ENCODE measurements at places on chromosomes 13 and 19. TPM values are rescaled to one million over a fixed set of nuclear protein-coding genes. Genes with fewer than 3 reads are reported as not detected.

DNA sequence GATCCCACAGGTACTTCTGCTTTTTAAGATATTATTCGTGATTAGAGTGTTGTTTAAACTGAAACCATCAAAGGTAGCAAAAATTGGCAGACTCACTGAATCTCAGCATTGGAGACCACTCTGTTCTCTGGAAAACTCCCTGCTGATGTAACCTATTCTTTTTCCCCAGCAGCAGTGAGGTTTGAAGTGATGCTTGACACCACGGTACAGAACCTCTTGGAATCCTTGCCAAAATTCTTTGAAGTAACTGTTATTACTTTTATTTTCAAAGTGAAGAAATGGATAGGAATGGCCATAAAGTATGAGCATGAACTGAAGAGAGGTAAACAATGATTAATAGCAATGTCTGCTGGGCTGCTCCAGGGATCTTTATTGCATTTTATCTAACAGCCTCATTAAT, 66.4 kb upstream of the KL start:
- DNase-seq, result no peak

DNA sequence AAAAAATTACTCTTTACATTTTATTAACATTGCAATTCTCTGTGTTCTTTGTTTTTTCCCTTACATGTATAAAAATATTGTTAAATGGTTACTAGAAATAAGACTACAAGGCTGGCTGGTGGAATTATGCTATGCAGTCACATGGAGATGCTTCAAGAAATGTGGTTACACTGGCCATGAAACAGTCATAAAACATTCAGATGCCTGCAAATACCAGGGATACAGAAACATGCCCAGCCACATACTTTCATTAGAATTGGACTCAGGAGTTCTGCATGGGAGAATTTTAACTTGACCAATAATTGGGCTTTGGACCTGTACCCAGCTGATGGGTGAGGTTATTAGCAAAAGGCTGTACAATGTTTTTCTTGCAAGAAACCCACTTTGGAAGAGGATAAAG, 1407.7 kb upstream of the SLC10A2 start:
- DNase-seq, result no peak

DNA sequence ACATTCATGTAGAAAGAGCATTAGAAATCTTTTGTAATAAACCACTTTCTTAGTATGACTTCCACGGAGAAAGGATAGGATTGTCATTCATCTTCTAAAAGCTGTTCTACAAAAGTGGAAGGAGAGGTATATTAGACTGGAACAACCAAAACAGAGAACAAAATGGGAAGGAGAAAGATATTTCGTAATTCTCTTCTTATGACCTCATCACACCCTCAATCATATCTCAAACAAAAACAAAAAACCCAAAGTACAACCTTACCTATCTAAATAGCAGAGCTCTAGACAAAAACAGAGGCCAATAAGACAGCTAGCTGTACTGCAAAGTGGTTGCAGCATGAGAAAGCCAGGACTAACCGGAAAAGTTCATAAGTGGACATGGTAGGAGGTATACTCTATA, 46.3 kb downstream of the DACH1 start:
- DNase-seq, result no peak

DNA sequence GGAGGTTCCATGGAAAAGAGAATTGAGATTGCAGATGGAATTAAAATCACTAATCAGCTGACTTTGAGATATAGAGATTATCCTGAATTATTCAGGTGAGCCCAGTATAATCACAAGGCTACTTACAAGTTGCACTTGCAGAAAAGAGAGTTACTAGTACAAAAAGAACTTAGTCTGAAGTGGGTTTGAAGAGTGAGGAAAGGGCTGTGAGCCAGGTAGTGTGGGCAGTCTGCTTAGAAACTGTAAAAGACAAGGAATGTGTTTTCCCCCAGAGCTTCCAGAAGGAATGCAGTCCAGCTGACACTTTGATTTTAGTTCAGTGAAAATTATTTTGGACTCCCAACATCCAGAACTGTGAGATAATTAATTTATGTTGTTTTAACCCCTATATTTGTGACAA, 285.4 kb upstream of the GPC6 start:
- DNase-seq, result no peak

DNA sequence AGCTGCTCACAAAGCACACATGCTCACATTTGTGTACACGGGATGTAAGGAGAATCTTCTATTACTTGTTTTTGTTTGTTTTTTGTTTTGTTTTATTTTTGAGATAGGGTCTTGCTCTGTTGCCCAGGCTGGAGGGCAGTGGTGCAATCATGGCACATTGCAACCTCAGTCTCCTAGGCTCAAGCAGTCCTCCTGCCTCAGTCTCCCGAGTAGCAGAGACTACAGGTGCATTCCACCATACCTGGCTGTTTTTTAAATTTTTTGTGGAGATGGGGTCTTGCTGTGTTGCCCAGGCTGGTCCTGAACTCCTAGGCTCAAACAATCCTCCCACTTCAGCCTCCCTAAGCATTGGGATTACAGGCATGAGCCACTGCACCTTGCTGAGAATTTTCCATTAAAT, 41.8 kb downstream of the KCNC3 start:
- no peak for DNase-seq

DNA sequence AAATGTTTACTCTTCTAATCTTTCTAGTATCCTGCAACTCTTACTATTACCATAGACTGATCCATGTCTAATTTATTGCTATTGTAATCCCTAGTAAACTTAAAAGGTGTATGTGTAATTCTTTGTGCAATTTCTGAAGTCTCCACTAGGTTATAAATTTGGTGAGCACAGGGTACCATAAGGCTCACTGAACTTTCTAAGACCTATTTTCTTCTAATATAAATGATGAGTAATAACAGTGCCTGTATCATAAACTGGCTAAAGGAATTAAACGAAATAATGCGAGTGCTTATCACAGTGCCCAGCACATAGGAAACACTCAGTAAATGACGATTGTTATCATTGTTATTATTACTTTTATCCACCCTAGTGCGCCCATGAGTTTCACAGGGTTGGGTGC, 119.1 kb downstream of the KLF12 start:
- DNase-seq, result no peak

GRCh38 chr13:24982333-24982999, 113.5 kb upstream of the PABPC3 start:
- DNase-seq, result peak; percentile 39

DNA sequence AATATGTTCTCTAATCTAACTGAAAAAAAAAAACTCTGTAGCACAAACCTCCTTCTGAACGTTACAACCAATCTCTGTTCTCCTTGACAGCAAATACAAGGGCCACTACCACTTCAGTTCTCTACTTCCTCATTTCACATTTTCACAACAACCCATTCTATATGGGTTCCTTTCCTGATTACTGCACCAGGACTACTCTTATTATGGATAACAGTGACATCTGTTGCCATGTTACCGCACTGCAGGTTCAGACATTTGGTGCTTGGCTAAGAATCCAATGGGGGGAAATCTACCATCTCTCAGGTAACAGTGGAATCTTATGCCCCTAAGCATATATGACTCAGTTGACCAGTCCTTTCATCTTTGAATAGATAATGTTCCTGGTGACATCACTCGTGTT, 11.6 kb upstream of the FPR3 start:
- DNase-seq, result no peak

DNA sequence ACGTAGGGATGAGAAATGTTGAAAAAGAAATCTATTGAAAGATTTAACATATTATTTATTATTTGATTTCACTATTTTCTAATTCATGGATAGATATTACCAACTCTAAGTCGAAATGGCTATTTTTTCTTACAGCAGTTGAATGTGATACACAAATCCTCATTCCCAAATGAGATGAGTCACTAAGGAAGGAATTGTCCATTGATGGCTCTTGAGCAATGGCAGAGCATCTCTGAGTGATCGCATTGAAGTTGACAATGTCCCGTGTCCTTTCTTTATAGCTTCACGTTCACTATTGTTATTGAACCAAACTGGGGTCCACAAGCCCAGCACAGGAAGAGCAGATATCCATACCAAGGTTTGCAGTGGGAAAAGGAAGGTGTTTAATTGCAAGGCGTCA, 648.3 kb upstream of the SPRY2 start:
- DNase-seq, result no peak

GRCh38 chr19:43420954-43421353, 6.3 kb downstream of the TEX101 start:
- DNase-seq, result no peak

GRCh38 chr19:55160128-55160985, 2.8 kb upstream of the TNNI3 start:
- peak; percentile 84 for DNase-seq

DNA sequence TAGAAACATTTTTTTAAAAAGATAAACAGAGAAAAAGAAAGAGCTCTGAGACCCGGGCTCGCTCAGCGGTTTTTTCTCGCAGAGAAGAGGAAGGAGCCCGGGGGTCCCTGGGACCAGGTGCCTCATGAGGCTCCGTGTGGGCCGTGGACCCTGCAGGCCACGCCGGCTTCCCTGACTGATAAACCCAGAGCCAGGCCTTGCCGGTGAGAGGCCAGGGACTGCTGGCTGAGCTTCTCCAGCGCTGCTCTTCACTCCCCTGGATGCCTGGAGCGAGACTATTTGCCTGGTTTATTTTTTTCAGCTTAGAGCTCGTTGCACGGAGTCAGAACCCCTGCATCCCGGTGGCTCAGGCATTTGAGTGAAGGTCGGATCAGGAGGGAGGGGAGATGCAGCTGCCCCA, 53.4 kb upstream of the F7 start:
- DNase-seq, result no peak

DNA sequence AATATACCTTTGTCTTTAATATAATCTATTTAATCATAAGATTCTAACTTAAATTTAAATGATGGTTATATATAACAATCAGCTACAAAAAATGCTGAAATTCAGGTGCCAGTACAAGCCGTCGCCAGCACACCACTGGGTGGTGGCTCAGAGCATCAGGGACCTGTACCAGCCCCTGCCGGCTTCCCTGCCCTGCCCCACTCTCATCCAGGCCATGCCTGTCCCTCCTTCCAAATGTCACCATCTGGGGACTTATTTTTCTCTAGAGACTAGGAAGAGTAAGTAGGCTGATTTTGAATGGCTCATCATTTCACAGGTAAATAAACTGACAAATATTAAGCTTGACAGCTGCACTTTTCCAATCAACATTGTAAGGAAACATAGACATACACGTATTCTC, 1.6 kb downstream of the METTL21C start:
- DNase-seq, result no peak

GRCh38 chr13:78609464-78610205, 6.3 kb upstream of the POU4F1 start:
- no peak for DNase-seq

Gene TMEM238
- total RNA-seq, result 0.69 TPM

Gene HS6ST3
- total RNA-seq, result 2.0 TPM

Gene CHMP2A
- 124 TPM for total RNA-seq

Gene ZNF844
- total RNA-seq, result 16.4 TPM

Gene CCDC61
- 8.7 TPM for total RNA-seq

Gene ZNF793
- total RNA-seq, result 7.1 TPM

Gene OR7C1
- not detected for total RNA-seq
